Lung microvascular endothelial cell (primary cell): ENCODE measurements at places on chromosomes 7 and 10. TPM values are rescaled to one million over a fixed set of nuclear protein-coding genes. Genes with fewer than 3 reads are reported as not detected.

DNA sequence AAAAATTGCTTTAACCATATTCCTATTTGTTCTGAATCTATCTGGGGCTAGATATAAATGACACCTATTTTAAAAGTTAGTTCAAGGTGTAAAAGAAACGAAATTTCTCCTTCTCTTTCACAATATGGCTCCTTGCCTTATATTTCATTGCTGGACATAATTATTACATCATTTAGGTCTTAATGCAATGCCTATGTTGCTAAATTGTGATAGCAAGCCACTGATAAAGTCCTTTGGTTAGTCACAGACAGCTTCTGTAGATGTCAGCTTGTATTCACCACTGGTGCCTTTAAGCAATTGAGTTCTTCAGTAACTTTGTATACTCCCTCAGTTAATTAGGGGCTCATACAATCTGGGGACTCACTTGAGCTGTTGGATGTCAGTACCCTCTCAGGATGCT is 1236.6 kb downstream of the GATA3 start:
- DNase-seq: no peak

DNA sequence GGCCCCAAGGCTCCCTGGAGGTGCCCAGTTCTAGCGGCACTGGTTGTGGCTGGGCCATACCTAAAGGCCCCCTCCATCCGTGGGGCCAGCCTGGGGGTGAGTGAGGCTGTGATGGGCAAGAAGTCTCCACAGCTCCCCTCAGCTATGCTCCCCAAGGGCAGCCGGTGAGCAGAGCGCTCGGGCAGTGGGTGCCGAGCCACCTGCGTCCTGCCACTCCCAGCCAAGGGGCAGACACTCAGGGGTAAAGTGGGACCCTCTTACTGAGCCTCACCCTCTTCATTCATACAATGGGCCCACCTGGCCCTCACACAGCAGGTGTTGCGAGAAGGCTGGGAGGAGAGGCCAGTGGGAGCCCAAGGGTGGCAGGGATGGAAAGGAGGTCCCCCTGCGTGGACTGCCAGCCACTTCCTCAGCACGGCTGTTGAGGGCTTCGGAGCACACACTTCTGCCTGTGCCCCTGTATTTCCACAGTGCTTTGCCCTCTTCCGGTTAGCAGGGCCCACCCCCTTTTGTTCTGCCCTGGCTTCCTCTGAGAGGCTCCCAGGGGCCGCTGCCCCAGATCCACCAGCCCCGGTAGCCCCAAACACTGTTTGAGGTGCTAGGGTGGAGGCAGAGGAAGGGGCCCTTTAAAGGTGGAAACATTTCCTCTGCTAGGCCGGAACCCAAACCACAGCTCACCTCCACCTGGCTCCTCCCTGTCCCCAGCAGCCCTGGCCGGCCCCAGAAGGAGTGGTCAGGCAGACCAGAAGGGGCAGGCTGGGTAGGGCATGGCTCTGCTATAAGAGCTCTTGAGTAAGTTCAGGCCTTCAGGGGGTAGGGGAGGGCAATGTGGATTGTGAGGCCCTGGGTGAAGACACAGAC is 16.4 kb upstream of the C10orf105 start:
- DNase-seq: no peak

DNA sequence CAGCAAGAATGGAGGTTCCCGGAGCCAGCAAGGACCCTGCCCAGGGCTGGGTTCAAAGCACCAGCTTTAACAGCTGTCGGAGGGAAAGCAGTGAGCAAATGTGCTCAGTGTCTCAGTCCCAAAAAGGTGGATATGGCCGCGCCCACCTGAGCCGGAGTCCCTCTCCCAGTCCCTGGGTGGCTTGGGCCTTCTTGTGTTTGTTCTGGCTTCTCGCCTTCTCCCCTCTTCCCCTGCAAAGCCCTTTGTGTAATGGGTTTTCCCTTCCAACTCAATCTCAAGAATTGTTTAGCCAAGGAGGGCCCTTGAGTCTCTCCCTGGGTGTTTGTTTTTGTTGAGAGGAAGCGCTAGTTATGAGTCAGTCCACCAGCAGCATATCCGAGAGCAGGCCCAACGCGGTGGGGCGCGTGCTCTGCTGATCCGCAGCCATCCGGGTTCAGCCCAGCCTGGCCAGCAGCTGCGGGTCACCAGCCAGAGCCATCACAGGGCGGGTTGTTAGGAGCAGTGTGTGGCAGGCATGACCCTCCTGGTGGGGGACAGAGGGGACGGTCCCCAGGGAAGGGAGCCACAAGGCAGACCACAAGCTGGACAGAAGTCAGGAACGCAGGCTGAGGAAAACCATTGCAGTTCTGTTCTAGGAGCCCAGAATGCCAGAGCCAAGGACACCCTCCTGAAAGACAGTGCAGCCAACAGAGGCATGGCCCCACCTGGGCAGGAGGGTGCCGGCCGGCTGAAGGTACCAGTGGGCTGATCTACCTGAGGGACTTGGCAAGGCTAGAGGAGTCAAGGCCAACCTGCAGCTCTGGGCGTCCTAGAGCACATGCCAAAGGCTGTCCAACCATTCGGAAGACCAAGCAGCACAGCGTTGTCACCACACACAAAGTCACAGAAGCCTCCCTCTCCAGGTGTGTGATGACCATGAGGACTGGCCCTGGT is 21.3 kb downstream of the CALML3 start:
- peak; percentile 94 for DNase-seq

DNA sequence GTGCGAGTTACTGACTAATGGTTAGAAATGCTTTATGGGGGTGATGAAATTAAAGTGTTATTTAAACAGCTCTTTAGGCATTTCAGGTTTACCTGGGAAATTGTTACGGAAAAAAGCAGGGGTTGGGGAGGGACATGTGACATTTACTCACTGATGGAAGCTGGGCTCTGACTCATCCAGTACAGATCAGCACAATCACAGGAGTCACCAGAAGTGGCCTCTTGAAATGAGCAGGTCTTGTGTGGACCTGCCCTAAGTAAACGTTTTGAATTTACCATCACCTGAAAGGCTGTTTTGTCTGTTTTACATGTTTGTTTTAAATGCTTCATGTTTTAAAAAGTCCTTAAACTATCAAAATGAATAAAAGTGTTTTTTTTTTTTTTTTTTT is 2.3 kb downstream of the GLRX3 start:
- DNase-seq: peak; percentile 84

The ATOH7 gene
- total RNA-seq: not detected in 2 replicates

GRCh38 chr7:101342892-101343291 is 19.8 kb upstream of the COL26A1 start:
- DNase-seq: no peak

The ZNF746 gene
- 12.2 and 16.7 TPM in 2 replicates for total RNA-seq
